SJSA1 (cell line): ENCODE measurements at places on chromosomes 13 and 19.

DNA sequence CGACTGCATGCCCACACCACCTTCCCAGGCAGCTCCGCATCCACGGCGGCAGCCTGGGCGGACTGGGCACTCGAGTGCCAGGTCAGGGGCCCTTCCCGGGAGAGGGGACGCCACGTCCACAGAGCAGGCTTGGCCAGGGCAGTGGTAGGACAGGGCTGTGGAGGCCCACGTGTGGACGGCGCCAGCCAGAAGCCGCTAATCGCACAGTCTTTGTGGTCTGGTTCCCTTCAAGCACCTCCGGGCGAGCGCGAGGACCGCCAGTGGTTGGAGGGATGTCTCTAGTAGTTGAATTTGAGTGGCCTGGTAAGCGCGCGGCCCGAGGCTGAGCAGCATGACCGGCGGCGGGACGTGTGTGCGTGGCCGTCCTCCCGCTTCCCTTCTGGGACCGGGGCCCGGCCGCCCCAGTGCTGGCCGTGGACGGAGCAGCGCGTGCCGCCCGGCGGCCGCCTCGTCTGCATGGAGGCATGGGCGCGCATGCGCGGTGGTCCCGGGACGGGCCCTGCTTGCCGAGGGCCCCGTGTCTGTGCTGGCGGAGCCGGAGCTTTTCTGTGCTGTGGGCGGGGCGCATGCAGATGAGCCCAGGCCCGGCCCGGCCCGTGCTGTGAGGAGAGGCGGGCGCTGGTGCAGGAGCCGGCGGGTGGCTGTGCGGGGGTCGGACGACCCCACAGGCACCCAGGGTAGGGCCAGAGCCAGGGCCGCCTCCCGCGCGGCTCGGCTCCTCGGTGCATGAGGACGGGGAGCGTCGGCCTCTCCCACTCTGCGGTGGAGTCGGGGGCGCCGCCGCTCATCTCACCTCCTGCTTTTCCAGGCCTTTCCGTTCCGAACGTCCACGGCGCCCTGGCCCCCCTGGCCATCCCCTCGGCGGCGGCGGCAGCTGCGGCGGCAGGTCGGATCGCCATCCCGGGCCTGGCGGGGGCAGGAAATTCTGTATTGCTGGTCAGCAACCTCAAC, 8.6 kb downstream of the PTBP1 start:
- peaks cover 100% of the 10 kb centered on the region for H3K36me3 ChIP-seq
- no peak for DNase-seq

GRCh38 chr13:47611664-47612288, 389.3 kb downstream of the SUCLA2 start:
- no peak overlapping the region for H3K4me3 ChIP-seq
- no peaks in the 10 kb centered on the region for H3K27me3 ChIP-seq
- no peaks in the 10 kb centered on the region for H3K4me1 ChIP-seq
- DNase-seq: no peak

DNA sequence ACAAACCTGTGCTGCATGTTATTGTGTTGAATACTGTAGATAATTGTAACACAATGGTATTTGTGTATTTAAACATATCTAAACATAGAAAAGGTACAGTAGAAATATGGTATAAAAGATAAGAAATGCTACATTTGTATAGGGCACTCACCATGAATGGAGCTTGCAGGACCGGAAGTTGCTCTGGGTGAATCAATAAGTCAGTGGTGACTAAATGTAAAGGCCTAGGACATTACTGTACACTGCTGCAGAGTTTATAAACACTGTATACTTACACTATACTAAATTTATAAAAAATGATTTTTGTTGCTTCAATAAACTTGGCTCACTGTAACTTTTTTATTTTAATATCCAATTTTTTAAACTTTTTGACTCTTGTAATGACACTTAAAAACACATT, 34.4 kb downstream of the LMO7 start:
- no peak overlapping the region for H3K27ac ChIP-seq
- H3K36me3 ChIP-seq: peaks cover 4% of the 10 kb centered on the region
- H3K4me3 ChIP-seq: no peak overlapping the region
- H3K27me3 ChIP-seq: no peaks in the 10 kb centered on the region
- DNase-seq: no peak
- peaks cover 7% of the 10 kb centered on the region for H3K4me1 ChIP-seq

DNA sequence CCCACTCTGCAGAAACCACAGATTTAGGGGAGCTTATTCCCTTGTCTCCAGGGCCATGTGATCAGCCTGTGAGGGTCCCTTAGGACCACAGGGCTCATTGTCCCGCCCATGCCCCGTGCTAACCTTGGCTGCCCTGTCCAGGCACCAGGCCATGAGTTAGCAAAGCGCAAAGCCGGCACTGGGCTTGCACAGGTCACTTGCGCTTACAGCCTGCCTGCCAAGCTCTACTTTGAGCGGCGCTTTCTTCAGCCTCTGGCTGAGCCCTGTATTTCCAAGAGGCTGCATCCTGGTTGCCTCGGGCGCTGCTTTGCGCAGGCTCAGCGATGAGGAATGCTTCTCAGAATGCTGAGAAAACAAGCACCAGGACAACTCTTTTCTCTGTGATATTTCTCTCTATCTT, 188.0 kb downstream of the TDRD3 start:
- DNase-seq: no peak
- peaks cover 29% of the 10 kb centered on the region for H3K4me1 ChIP-seq
- no peak overlapping the region for H3K27ac ChIP-seq
- H3K36me3 ChIP-seq: no peaks in the 10 kb centered on the region

- no peaks in the 10 kb centered on the region for H3K27me3 ChIP-seq
- H3K27ac ChIP-seq: no peak overlapping the region
- H3K4me3 ChIP-seq: no peak overlapping the region
- DNase-seq: no peak
These were observed 62.0 kb downstream of the XPO4 start for GRCh38 chr13:20840568-20840967.

GRCh38 chr13:48675247-48675646, 21.5 kb downstream of the CYSLTR2 start:
- no peak overlapping the region for H3K27ac ChIP-seq
- H3K36me3 ChIP-seq: no peaks in the 10 kb centered on the region
- no peak overlapping the region for H3K4me3 ChIP-seq

DNA sequence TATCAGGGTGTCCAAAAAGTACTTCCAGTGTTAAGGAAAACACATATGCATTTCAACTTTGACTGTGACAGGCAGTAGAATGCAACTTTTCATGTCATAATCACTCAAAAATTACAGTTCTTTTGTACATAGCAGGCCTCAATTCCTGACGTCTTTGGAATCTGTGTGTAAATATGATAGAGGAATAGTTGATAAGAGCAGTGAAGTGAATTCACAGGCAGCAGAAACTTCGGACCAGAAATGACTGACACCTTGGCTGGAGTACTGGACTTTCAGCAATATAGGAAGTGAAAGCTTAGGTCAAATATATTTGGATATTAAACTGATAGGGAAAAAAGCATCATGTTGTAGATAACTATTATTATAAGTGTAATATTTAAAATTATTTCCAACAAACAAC, 1741.2 kb upstream of the PCDH20 start:
- no peak for DNase-seq
- H3K4me1 ChIP-seq: no peaks in the 10 kb centered on the region
- no peak overlapping the region for H3K4me3 ChIP-seq
- no peaks in the 10 kb centered on the region for H3K36me3 ChIP-seq
- no peaks in the 10 kb centered on the region for H3K27me3 ChIP-seq

DNA sequence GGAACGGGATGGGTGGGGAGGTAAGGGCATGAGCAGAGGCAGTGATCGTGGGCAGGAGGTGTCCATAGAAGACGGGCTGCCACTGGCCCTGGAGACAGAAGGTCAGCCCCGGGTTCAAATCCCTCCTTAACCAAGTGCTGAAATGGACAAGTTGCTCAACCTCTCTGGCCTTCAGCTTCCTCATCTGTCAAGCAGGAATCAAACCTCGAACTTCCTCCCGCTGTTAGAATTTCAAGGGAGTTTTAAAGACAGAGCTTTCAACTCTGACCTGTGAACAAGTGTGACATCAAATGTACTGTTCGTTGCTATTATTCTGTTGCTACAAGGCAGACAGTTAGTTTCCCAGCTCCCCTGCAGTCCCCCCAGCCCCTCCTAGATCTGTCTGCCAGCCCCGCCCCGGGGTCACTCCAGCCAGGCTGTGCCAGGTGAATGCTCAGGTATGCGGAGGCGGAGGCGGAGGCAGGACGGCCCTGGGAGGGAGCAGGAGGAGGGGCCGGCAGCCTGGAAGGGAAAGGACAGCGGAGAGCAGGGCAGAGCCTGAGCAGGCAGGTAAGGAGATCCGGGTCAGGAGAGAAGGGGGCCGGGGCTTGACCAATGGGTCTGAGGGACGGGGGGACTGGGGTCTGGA, at the start of gene EPS8L1:
EPS8L1 (plus strand) TSS at position 499 of the 628 bp plus-strand sequence. CDS start 576 bp downstream, outside the sequence.
- peaks cover 38% of the 10 kb centered on the region for H3K27me3 ChIP-seq
- no peaks in the 10 kb centered on the region for H3K36me3 ChIP-seq
- DNase-seq: no peak

DNA sequence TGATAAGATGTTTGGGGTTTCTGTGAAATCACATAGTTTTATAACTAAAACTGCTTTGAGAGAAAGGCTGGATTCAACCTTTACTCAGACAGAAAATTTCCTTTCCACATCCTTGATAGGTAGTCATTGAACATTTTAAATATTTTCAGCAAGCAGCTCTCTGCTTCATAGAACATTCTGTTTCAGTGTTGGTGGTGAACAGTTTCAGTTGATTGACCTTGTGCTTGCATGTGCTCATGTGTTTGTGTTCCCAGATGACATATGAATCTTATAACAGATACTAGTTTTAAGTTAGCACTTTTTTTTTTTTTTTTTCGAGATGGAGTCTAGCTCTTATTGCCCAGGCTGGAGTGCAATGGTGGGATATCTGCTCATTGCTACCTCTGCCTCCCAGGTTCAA, 290.1 kb downstream of the HS6ST3 start:
- no peak for DNase-seq
- H3K27me3 ChIP-seq: peaks cover 29% of the 10 kb centered on the region
- H3K27ac ChIP-seq: no peak overlapping the region
- no peaks in the 10 kb centered on the region for H3K36me3 ChIP-seq
- H3K4me1 ChIP-seq: no peaks in the 10 kb centered on the region

- no peaks in the 10 kb centered on the region for H3K36me3 ChIP-seq
- no peaks in the 10 kb centered on the region for H3K4me1 ChIP-seq
- H3K27ac ChIP-seq: no peak overlapping the region
These were observed 53.8 kb upstream of the RCBTB2 start for GRCh38 chr13:48586591-48587103.

DNA sequence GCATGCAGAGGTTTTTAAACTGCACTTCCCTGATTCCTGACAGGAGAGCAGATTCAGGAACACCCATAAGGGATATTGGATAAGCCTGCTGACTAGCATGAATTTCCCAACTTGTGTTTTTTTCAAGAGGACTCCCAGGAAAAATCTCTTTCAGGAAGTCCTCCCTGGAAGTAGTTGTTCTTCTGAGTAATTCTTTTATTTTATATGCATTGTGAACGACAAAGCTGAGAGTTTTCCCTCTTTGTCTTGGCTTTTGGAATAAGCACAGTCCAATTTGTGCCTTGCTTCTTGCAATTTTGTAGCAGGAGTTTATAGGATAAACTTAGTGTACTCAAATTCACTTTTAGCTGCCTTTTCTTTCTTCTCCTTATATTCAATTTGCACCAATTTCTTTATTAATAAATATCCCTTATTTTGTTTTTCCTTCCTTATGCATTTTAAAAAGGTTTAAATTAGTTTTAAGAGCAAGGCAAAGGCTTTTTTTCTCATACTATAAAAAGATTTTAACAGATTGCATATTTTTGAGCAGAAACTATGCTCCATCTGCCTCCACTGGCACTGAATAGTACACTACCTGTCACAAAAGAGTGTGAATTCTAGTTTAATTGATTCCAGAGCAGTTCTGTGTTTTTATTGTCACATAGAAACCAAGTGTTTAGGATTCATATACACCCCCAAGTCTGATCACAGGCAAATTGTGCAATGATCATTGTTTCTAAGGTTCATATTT, 543.3 kb upstream of the SPRY2 start:
- H3K27me3 ChIP-seq: no peaks in the 10 kb centered on the region
- no peak overlapping the region for H3K27ac ChIP-seq
- peaks cover 11% of the 10 kb centered on the region for H3K4me1 ChIP-seq

GRCh38 chr19:5644037-5644436, 21.2 kb downstream of the SAFB start:
- no peaks in the 10 kb centered on the region for H3K27me3 ChIP-seq
- peaks cover 81% of the 10 kb centered on the region for H3K36me3 ChIP-seq
- no peak overlapping the region for H3K27ac ChIP-seq
- no peaks in the 10 kb centered on the region for H3K4me1 ChIP-seq

DNA sequence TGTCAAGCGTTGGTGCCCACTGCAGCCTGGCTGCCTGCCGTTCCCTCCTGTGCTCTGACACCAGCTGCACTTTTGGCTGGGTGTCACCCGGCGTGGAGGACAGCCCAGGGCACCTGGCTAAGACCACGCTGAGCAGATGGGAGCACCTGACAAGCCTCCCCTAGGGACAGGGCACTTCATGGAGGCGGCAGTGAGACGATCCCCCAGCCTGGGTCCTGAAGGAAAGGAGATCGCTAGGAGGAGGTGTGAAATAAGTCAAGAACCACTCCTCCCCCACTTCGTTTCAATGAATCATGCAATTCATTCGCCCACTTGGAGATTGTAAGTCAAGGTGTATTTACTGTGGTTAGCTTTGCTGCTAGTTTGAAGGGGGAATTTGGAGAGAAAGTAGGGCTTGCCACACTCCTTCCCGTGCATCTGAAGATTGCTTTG, 38.8 kb downstream of the VSTM2B start:
- H3K4me3 ChIP-seq: no peak overlapping the region
- no peaks in the 10 kb centered on the region for H3K36me3 ChIP-seq
- no peak overlapping the region for H3K27ac ChIP-seq
- no peaks in the 10 kb centered on the region for H3K27me3 ChIP-seq

GRCh38 chr19:14686411-14686810, 3.4 kb upstream of the ZNF333 start:
- no peak overlapping the region for H3K27ac ChIP-seq
- peaks cover 17% of the 10 kb centered on the region for H3K27me3 ChIP-seq
- no peak for DNase-seq
- H3K4me1 ChIP-seq: no peaks in the 10 kb centered on the region
- H3K36me3 ChIP-seq: 0 out of 2 replicates have a peak, but pooled peaks cover 3% of the 10 kb centered on the region

GRCh38 chr13:79907527-79907926, 426.6 kb downstream of the NDFIP2 start:
- H3K27me3 ChIP-seq: no peaks in the 10 kb centered on the region
- no peak overlapping the region for H3K4me3 ChIP-seq
- H3K4me1 ChIP-seq: peaks cover 8% of the 10 kb centered on the region; the same call in 1 of the 2 replicates

GRCh38 chr13:97460853-97461252, 26.9 kb downstream of the RAP2A start:
- no peak overlapping the region for H3K27ac ChIP-seq
- H3K4me3 ChIP-seq: no peak overlapping the region
- peaks cover 6% of the 10 kb centered on the region for H3K36me3 ChIP-seq
- peaks cover 9% of the 10 kb centered on the region for H3K4me1 ChIP-seq
